ENCODE measurements at places on chromosomes 3 and 15.

GRCh38 chr15:43749690-43750345 lies 3.6 kb downstream of the PDIA3 start:
- no peak for DNase-seq

GRCh38 chr3:45544024-45544716 lies 50.4 kb upstream of the LIMD1 start:
- no peak for DNase-seq

DNA sequence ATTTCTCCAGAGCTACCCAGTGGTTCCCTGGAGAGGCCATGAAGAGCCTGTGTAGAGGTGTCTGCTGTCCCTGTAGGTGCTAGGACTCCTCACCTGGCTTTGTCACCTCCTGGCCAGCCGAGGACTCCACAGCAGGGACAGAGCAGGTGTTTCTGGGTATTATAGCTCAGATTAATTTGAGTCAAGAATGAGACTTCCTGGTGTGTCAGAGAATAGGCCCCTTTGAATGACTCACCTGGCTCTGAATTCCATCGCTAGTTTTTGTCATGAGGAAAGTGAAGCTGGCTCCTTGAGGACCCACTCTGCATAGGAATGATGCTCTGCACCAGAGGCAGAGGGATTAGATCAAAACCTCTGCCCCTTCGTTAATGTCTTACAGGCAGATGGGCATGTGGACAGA lies 167.5 kb upstream of the TOPAZ1 start:
- DNase-seq: no peak

DNA sequence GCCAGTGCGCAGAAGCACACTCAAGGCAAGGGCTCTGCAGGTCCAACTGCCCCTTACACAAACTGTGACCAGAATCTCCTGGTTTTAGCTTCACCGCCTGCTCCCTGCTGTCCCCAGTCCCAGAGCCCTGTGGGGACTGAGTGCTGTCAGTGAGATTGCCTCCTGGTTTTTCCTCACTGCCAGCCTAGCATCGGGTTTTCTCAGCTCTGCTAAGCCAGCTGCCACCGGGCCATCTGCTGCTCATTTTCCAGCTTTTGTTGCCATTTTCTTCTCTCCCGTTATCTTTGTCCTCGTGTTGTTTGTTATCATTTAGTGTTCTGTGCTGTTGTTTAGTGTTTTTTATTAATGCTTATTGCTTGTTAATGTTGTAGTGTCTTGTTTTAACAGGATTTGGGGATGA lies 79.5 kb upstream of the BLM start:
- no peak for DNase-seq

GRCh38 chr15:88529021-88529630 lies 17.4 kb downstream of the DET1 start:
- DNase-seq: no peak

GRCh38 chr3:89173546-89173945 lies 66.1 kb downstream of the EPHA3 start:
- DNase-seq: no peak

DNA sequence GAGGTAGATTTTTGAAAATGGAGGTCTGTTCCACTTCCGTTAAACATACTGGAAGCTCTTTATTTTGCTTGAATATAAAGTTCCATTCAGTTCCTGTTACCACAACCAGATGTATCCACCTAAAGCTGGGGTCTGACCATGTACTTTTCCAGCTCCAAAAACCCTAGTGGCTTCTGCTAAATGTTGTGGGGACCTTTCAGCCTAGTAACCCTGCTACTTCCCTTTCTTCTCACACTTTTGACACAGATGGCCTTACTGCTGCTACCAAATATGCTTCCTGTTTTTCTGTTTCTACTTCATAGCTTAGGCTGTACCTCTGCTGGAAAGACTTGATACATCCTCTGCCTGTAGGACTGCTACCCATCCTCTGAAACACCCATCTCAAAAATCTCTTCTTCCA lies 87.8 kb downstream of the COL6A6 start:
- no peak for DNase-seq

- no peak for DNase-seq
Observed at GRCh38 chr15:101623367-101624304, 28.5 kb downstream of the TM2D3 start.

- no peak for DNase-seq
Observed at GRCh38 chr3:38142959-38143358, 4.5 kb downstream of the MYD88 start.

DNA sequence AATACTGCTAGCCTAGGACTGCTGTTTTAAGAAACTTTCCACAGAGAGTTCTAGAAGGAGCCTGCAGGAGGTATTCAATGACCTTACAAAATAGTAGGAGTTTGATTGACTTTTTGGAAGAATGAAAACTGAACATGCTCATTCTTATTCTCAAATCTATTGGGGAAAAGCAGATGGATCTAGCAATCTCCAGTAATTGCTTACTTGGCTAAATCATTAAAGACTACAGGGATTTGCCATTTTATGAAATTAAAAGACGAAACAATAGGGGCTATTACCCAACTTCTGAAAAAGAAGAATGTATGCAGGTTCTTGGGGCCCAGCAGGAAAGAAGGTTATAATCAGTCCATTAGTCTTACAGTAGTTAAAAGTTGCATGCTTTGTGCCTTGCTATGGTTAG lies 29.9 kb upstream of the PEX5L start:
- DNase-seq: no peak

- no peak for DNase-seq
Observed at GRCh38 chr3:156445117-156446090, 109.5 kb downstream of the SSR3 start.

GRCh38 chr3:170085396-170085795 lies 47.6 kb downstream of the GPR160 start:
- DNase-seq: no peak

GRCh38 chr15:98581715-98582114 lies 66.6 kb upstream of the IGF1R start:
- no peak for DNase-seq

DNA sequence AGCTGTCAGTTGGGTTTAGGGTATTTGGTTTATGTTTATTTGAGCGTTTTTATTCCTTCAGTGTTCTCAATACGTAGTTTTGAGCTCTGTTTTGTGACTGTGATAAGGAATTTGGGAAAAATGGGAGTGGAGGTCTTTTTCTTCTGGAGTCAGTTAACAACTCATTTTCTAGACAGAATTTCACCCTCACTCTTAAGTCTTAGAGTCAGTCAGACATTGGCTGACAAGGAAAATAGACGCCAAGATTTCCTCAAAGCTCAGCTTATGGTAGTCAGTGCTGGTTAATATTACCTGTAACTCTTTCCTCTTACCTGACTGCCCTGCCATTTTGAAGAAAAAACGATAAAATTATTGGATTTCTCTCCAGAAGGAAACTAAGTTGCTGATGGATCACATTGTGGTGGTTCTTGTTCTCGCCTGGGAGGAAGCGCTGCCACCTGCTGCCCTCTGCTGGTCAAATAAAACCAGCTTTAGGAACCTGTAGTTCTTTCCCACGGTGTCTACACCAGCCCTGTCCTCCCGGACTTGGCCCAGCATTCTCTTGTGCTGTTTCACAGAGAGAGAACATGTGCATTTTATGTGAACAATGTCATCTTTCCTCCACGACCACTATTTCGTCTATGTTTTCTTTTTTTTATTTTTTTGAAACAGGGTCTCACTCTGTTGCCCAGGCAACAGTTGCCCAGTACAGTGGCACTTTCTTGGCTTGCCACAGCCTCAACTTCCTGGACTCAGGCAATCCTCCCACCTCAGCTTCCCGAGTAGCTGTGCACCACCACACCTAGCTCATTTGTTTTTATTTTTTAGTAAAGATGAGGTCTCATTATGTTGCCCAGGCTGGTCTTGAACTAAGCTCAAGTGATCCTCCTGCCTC lies 41.4 kb upstream of the UMPS start:
- peak; percentile 80 for DNase-seq

Data from hepatic stellate cell (primary cell).